ENCODE measurements at places on chromosomes 1 and 21.

DNA sequence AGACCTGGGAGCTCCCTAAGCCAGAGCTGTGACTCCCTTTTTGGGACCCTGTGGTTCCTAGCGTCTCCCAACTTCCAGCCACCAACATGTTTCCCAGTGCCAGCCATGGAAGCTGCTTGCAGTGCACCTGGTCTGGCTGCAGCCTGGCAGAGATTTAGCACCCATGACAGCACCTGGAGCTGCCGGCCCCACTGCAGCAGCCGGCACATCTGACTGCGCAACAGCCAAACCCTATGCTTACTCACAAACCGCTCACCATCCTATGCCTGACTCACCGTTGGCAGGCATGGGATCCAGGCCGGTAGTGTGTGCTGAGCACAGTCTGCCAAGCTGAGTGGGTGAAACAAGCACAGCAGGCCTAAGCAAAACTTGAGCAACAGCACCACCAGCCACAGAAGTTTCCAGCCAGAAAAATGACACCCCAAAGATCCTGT lies 435.9 kb upstream of the PRMT6 start:
- no peak for DNase-seq

DNA sequence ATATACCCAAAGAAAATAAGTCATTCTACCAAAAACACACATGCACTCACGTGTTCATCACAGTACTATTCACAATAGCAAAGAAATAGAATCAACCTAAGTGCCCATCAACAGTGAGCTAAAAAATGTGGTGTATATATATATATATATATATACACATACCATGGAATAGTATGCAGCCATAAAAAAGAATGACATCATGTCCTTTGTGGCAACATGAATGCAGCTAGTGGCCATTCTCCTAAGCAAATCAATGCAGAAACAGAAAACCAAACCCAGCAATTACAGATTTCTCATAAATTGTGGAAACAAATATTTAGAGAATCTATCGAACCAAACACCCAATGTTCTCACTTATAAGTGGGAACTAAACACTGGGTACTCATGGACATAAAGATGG lies 585.7 kb downstream of the SMYD3 start:
- no peak for DNase-seq

DNA sequence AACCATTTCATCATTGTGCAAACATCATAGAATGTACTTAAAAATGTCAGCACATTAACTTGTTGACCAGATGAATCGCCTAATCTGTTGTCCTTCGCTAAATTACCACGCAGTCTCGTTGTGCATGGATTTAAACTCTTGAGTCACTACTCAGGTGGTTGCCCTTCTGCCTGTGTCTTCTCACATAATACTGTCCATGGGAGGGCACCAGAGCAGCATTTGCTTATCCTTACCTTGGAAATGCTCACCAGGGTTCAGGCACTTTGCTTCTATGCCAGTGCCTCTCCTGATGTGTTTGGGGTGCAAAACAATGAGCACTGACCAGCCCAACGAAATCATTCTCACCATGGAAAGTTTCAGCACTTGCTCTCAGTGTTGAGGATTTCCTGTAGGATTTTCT lies 559.9 kb downstream of the RWDD3 start:
- DNase-seq, result no peak

- DNase-seq, result no peak
Measured at GRCh38 chr1:171038284-171038683, 52.4 kb upstream of the FMO3 start.

DNA sequence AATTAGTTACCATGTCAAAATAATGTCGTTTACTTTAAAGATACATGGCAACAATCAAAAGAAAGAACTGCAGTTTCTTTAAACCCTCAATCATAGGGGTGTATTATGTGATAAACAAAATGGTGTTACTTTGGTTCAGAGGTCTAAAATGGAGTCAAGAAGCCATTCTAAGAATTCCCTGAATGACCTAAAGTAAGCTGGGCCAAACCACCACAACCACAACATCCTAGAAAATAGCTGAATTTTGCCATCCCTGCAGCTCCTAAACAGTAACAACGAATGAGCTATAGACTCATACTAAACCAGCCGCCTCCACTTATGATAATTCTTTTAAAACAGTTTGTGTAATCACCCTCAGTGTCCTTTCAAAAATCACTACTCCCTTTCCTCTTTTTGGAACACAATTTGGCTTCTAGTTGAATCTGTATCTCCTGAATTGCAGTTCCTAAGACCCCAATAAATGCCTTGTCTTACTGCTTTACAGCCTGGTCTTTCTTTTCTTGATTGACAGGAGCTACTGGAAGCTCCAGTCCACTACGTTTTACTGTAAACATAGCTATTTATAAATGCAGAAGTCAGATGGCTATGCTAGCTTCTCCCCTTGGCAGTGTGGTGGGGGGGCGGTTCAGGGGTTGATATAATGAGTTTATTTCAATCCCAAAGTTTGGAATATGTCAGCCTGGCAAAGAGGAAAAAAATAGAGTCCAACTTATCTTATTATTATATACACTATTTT lies 84.3 kb downstream of the PLPPR4 start:
- DNase-seq, result no peak

GRCh38 chr1:203225071-203225470 lies 4.4 kb downstream of the CHIT1 start:
- no peak for DNase-seq

- no peak for DNase-seq
Measured at GRCh38 chr1:198273748-198274295, 117.0 kb downstream of the NEK7 start.

Data from kidney capillary endothelial cell (primary cell).